ENCODE measurements at places on chromosomes 6 and 20.

DNA sequence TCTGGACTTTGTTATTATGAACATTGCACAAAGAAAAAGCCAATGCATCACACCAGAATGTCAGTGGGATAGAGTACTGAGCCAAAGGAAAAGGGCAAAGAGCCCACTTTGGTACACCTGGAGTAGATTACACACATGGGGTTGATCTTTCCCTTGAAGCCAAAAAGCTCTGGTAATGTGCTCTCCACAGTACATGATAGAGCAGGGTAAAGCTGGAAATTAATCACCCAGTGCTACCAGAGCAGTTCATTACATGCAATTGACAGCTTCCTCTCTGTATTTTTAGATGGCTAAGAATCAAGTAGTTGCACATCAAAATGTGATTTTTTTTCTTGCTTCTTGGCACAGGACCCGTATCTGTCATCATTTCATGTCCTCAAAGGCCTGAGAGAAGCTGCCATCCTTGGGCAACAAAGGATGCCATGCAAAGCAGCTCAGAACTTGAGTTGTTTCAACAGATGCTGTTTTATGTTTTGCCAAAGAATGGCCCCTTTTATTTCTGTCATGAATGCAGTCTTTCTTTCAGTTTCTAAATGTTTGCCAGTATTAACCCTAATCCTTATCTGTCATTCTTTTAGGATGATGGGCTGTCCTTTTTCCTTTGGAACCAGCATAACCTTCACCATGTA is 88.1 kb downstream of the HDGFL1 start:
- no peak for DNase-seq
- H3K4me1 ChIP-seq = peaks cover 58% of the 10 kb centered on the region
- no peak overlapping the region for H3K4me3 ChIP-seq
- H3K27ac ChIP-seq = peak overlapping the region; percentile 50

DNA sequence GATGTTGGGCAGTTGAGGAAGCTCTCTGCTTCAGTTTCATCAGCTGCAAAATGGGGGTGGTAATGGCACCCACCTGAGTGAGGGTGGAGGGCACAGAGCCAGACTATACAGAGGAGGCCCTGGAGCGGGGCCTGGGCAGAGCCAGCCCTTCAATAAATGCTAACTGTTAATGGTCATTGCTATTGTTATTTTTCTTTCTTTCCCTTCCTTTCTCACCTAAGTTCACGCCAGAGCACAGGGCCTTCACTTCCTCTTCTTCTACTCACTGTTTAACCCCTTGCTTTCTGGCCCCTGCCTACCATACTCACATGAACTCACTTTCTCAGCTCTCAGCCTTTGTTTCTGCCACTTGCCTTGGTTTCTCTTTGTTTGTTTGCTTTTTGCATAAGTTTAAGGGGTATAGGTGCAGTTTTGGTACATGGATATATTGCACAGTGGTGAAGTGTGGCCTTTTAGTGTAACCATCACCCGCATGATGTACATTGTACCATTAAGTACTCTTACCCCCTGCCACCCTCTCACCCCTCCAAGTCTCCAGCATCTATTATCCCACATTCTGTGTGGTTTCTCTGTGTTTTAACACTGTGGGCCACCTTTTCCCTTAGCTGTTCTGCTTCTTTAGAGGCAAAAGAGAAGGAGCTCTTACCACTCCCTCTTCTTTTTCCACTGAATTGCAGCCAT is 7.5 kb upstream of the RREB1 start:
- H3K4me3 ChIP-seq = no peak overlapping the region
- no peaks in the 10 kb centered on the region for H3K36me3 ChIP-seq
- no peak overlapping the region for H3K27ac ChIP-seq
- H3K4me1 ChIP-seq = peaks cover 10% of the 10 kb centered on the region
- H3K27me3 ChIP-seq = no peaks in the 10 kb centered on the region

DNA sequence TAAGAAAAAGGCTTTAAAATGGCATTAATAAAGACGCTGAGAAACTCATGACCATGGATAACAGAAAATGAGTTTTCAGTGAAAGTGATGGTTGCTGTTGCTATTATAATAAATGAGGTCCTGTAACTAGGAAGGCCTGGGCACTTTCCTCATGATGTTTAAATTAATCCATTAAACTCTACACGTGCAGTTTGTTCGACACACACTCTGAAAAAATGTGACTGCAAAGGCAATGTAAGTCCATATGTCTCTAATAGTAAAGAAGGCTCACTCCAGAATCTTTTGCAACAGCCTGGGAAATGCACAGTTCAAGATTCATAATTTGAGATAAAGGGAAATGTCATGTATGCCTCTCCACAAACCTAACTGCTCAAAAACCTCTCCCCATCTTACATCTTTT is 153.4 kb downstream of the COL12A1 start:
- H3K27me3 ChIP-seq = no peaks in the 10 kb centered on the region
- H3K4me3 ChIP-seq = no peak overlapping the region
- H3K27ac ChIP-seq = no peak overlapping the region
- no peak for DNase-seq
- no peaks in the 10 kb centered on the region for H3K4me1 ChIP-seq

DNA sequence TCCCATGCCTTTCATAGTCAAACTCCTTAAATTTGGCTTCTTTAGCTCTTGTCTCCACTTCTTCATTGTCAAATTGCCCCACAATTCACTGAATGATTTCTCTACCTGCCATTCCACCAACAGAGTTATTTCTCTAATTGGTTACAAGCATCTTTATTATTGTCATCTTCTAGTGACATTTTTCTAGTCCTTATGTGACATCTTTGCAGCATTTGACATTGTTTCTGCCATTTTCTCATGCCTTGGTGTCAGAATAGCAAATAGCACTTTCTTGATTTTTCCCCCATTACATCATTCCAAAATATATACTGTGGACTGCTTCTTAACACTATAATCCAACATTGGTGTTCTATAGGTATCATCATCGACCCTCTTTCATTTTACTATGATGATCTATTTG is 137.7 kb upstream of the HDDC2 start:
- no peak overlapping the region for H3K4me3 ChIP-seq
- no peak for DNase-seq
- H3K36me3 ChIP-seq = no peaks in the 10 kb centered on the region
- H3K4me1 ChIP-seq = no peaks in the 10 kb centered on the region

GRCh38 chr6:7154341-7155139 is 46.8 kb downstream of the RREB1 start:
- no peak overlapping the region for H3K4me3 ChIP-seq
- H3K4me1 ChIP-seq = peaks cover 63% of the 10 kb centered on the region
- H3K27me3 ChIP-seq = no peaks in the 10 kb centered on the region
- H3K27ac ChIP-seq = no peak overlapping the region

DNA sequence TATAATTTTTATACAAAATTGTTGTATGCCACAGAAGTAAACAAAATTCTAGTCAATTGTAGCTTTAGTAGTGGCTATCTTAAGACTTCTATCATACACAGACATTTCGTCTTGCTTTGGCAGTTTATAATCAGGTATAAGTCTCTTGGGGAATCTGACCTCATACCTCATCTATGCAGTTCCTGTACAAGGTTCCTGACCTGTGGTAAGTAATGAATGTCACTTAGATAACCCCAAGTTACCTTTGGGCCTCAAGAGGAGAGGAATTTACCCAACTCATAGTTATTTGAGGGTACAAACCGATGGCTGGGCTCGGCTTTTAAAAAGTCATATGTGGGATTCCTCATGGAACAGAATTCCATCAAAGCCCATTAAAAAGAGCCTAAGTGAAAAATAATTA is 58.8 kb upstream of the UNC93A start:
- no peak overlapping the region for H3K4me3 ChIP-seq
- DNase-seq = no peak
- peaks cover 45% of the 10 kb centered on the region for H3K4me1 ChIP-seq

- no peak overlapping the region for H3K27ac ChIP-seq
- H3K27me3 ChIP-seq = peaks cover 12% of the 10 kb centered on the region
- H3K4me1 ChIP-seq = peaks cover 2% of the 10 kb centered on the region
- H3K36me3 ChIP-seq = no peaks in the 10 kb centered on the region
- no peak for DNase-seq
- no peak overlapping the region for H3K4me3 ChIP-seq
These were observed 197.6 kb upstream of the PMEPA1 start for GRCh38 chr20:57907131-57908000.

GRCh38 chr6:14810021-14810420 is 435.8 kb upstream of the JARID2 start:
- H3K27me3 ChIP-seq = peaks cover 6% of the 10 kb centered on the region
- H3K4me3 ChIP-seq = no peak overlapping the region
- H3K4me1 ChIP-seq = peaks cover 5% of the 10 kb centered on the region
- DNase-seq = no peak

DNA sequence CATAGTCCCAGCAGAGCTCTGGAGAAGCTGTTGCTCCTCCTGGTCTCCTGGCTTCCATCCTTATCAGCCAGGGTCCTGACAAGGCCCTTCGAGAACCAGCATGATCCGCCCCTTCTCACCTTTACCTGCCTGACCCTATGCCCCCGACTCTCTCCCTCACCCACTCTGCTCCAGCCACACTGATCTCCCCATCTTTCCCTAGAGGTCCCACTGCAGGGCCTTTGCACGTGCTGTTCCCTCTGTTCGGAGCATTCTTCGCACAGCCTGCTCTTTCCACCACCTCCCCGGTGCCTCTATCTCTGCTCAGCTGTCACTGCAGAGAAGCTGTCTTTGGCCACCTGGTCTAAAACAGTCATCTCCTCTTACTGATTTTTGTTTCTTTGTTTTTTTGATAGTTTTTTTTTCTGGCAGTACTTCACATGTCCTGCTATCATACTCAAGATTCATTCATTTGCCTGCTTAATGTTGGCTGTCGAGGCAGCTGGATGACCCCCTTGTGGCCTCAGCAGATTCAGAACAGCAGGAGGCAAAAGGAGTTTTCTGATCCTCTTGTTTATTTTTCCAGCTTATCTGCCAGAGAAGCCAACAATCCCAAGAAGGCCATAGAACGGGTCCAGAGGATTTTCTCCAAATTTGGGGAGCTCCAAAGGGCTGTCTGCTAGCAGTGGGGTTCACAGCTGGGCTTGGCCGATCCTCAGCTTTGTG is 1.6 kb upstream of the PTGIS start:
- H3K36me3 ChIP-seq = no peaks in the 10 kb centered on the region
- peak overlapping the region; percentile 10 for H3K4me3 ChIP-seq
- peak overlapping the region; percentile 8 for H3K27ac ChIP-seq
- peaks cover 19% of the 10 kb centered on the region for H3K4me1 ChIP-seq
- peaks cover 6% of the 10 kb centered on the region for H3K27me3 ChIP-seq
- DNase-seq = no peak

DNA sequence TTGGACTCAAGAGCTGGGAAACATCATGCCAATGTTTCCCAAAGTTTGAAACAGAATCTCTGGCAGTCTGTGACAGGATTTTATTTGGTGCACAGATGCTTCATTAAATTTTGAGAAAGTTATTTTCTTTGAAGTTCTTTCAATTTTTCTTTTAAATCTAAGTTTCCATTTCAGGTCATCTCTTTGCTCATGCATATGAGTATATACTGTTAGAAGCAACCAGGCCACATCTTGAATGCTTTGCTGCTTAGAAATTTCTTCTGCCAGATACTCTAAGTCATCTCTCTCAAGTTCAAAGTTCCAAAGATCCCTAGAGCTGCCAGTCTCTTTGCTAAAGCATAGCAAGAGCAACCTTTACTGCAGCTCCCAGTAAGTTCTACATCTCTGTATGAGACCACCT is 59.1 kb upstream of the CCDC28A start:
- H3K27me3 ChIP-seq = peaks cover 3% of the 10 kb centered on the region
- DNase-seq = no peak
- no peaks in the 10 kb centered on the region for H3K4me1 ChIP-seq
- H3K27ac ChIP-seq = no peak overlapping the region
- H3K4me3 ChIP-seq = no peak overlapping the region

GRCh38 chr6:13239530-13240455 is 88.5 kb downstream of the TBC1D7 start:
- no peak overlapping the region for H3K27ac ChIP-seq
- peaks cover 3% of the 10 kb centered on the region for H3K36me3 ChIP-seq
- no peak for DNase-seq
- no peak overlapping the region for H3K4me3 ChIP-seq
- peaks cover 14% of the 10 kb centered on the region for H3K4me1 ChIP-seq
- no peaks in the 10 kb centered on the region for H3K27me3 ChIP-seq

GRCh38 chr20:44187054-44187771 is at the start of gene JPH2:
Gene JPH2, minus strand, starts transcription at chr20:44187188. Its CDS starts 483 bp downstream, at chr20:44186705.
- no peak within 1 kb of the TSS for H3K27ac ChIP-seq
- peaks cover 21% of the 10 kb centered on the region for H3K27me3 ChIP-seq
- H3K36me3 ChIP-seq = no peaks in the 10 kb centered on the region

DNA sequence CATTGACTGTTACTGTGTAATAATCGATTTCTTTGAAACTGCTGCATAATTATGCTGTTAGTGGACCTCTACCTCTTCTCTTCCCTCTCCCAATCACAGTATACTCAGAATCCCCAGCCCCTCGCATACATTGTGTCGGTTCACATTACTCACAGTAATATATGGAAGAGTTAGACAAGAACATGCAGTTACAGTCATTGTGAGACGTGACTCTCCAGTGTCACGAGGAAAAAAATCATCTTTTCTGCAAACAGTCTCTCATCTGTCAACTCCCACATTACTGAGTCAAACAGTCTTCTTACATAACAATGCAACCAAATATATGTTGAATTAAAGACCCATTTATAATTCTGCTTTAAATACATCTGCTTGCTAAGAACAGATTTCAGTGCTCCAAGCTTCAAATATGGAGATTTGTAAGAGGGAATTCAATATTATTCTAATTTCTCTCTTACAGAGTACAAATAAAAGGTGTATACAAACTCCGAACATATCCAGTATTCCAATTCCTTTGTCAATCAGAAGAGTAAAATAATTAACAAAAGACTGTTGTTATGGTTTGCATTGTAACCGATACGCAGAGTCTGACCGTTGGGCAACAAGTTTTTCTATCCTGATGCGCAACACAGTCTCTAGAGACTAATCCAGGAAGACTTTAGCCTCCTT is 113.3 kb downstream of the TMEM242 start:
- peaks cover 22% of the 10 kb centered on the region for H3K4me1 ChIP-seq
- peaks cover 27% of the 10 kb centered on the region for H3K36me3 ChIP-seq
- H3K27ac ChIP-seq = peak overlapping the region; percentile 17
- no peaks in the 10 kb centered on the region for H3K27me3 ChIP-seq
- DNase-seq = no peak

DNA sequence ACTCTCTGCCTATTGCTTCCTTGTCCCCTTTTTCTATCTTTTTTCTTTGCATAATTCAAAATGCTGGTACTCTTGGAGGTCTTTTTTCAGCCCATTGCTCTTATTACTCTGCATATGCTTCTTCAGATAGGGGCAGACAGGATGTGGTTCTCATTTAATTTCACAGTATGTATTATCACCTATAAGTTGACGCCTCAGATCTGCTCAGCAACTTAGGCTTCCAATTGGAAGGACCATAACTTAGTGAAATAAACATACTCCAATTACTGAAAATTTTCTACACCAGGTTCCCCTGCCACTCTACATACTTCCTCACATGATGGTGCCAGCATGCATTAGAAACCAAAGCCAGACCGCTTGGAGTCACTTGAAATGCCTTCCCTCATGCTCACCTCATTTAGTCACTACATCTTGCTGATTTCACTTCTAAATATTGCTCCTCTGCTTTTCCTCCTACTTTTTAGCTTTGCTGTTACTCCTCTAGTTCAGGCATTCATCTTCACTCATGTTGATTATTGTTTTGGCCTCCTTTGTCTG is 34.5 kb upstream of the AHI1 start:
- H3K4me3 ChIP-seq = no peak overlapping the region
- no peak overlapping the region for H3K27ac ChIP-seq
- H3K4me1 ChIP-seq = peaks cover 4% of the 10 kb centered on the region
- peaks cover 2% of the 10 kb centered on the region for H3K27me3 ChIP-seq
- H3K36me3 ChIP-seq = no peaks in the 10 kb centered on the region

- no peak for DNase-seq
- no peak overlapping the region for H3K4me3 ChIP-seq
- H3K4me1 ChIP-seq = peaks cover 3% of the 10 kb centered on the region
- no peaks in the 10 kb centered on the region for H3K36me3 ChIP-seq
- no peak overlapping the region for H3K27ac ChIP-seq
- peaks cover 23% of the 10 kb centered on the region for H3K27me3 ChIP-seq
These were observed 251.9 kb downstream of the SOD2 start for GRCh38 chr6:159440911-159441703.

- no peaks in the 10 kb centered on the region for H3K27me3 ChIP-seq
- no peak overlapping the region for H3K27ac ChIP-seq
- no peak overlapping the region for H3K4me3 ChIP-seq
- DNase-seq = no peak
These were observed 136.0 kb downstream of the PACRG start for GRCh38 chr6:162863821-162864220.
